ENCODE measurements at places on chromosomes 16 and 17.

GRCh38 chr16:83717308-83717707 is 90.5 kb upstream of the HSBP1 start:
- no peak for DNase-seq

- DNase-seq, result peak; percentile 66
Observed at GRCh38 chr16:89489040-89489897, 1.1 kb downstream of the ANKRD11 start.

- DNase-seq, result no peak
Observed at GRCh38 chr17:4538236-4539002, 16.8 kb downstream of the MYBBP1A start.

- DNase-seq, result no peak
Observed at GRCh38 chr16:81752225-81752875, 26.7 kb upstream of the PLCG2 start.

DNA sequence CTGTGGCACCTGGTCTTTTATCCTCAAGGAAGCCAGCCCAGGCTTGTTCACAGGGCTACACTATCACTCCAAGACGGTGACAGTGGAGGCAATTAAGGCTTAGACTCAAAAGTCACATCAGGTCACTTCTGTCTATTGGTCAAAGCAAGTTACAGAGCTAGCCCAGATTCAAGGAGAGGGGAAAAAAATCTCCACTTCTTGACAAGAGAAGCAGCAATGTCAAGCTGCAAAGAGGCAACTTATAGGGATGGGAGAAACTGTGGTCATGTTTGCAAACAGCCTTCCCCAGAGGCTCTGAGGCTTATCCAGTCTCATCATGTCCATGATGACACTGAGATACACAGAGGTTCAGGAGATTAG is 31.6 kb downstream of the SERPINF1 start:
- DNase-seq, result no peak

GRCh38 chr17:1729966-1730325 is 5.4 kb downstream of the WDR81 start:
- no peak for DNase-seq

DNA sequence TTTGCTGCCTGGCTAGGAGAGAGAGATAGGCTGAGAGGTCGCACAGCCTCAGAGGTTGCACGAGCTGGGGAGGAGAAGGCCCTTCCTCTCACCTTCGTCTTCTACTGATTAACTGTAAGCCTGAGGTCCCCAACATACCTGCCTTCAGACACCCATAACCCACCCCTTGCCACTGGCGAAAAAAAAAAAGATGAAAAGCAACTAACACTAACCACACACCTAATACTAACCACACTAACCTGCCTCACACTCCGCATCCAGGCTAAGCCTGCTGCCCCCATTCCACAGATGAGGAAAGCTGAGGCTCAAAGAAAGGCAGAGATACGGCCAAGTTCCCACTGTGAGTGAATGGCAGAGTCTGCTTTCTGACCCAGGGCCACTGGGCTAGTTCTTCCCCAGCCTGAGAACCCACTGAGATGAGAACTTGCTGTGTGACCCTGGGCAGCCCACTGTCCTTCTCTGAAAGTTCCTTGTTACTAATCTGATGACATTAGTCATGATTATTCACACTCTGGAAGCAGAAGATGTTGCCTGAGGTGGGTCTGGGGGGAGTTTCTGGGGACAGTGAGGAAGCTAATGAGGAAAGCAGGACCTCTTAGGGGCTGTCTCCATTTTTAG is 4.6 kb downstream of the IL21R start:
- DNase-seq, result no peak

GRCh38 chr16:10950393-10950792 is 6.0 kb downstream of the CLEC16A start:
- DNase-seq, result no peak

DNA sequence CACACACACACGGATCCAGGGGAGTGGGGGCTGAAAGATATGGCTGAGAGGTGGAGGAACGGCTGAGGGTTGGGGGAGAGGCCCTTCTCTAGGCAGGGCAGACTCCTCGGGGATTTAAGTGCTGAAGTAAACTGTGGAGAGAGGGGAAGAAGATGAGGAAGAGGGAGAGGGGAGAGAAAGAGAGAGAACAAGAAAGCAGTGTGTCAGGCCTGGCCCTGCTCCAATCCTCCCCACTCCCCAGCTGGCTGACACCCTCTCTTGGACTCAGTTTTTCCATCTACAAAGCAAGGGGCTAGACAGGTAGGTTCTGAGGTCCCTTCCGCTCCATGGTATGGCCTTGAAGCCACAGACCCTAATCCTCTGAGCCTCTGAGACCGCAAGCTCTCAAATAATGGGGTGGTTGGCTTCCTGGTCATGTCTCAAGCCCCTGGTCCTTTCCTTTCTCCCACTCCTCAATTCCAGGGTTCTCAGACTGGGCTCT is 2.0 kb downstream of the VAMP2 start:
- DNase-seq, result no peak

DNA sequence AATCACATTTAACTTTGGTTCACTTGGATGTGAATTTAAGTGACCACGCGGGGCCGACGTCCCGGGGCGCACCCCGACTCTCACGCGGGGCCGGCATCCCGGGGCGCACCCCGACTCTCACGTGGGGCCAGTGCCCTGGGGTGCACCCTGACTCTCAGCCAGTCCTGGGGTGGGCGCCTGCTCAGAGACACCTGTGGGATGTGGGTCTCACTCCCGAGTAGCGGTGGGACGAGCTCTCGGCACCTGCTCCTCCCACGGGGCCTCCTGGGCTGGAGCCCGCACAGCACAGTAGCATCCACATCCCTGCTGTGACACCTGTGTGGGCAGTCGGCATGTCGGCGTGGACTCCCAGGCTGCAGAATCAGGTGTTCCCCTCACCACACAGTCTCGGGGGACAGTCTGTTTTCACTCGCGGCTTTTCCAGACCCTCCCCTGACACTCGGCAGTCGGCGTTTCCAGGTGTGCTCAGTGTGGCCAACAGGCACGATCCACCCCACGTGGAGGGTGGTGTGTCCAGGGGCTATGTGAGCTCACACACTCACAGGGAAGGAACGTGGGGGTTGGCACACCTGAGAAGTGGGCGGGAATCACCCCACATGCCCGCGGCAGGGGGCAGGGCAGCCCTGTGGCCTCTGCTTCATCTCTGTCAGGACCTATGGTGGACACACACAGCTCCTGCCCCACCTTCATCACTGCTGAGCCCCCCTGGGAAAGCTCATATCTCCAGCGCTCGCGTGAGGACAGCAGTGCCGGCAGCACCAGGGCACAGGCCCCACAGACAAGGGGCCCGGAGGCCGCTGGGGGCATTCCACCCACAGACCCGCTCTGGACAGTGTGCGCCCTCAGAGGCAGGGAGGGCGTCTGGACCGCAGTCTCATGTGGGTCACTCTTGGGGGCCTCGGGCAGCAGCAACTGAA is 51.8 kb downstream of the LMF1 start:
- DNase-seq, result no peak

- peak; percentile 42 for DNase-seq
Observed at GRCh38 chr16:23148513-23149266, 562 bp downstream of the USP31 start.

DNA sequence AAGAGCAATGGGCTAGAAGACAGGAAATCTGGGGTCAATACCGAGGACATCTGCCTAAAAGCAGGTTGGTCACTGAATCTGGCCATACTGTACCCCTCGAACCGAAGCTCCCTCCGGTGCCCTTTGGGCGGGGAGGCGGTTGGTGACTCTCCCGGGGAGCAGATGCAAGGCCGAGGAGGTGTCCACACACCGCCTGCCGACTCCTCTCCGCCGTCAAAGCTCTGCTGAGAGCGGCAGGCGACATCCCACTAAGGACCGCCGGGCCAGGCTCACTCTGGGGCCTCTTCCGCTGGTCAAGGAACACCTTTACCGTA is 458 bp downstream of the ZNF200 start:
- no peak for DNase-seq

- DNase-seq, result no peak
Observed at GRCh38 chr17:38431346-38432145, 3.3 kb downstream of the ARHGAP23 start.

DNA sequence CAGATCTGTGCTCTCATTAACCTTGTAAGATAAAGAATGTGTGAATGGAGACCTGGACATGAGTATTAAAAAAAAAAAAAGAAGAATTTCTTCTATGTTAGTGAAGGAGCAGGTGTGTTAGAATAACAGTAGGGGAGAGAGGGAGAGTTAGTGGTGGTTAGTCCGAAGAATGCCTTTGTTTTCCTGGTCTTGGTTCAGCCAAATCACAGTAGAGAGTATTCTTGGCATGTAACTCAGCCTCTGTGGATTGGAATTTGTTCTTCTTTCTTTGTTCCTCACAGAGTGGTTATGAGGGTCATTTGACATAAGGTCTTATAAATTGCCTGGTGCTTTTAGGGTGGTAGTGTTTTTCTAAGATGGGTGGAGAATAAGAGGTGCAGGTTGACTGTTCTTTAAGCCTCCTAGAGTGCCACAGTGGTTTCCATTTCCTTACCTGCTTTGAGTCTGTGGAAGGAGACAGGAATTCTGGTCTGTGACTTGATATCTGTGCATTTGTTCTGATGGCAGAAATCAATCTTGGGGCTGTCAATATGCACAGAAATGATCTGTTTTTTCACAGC is 17.6 kb downstream of the NUP93 start:
- no peak for DNase-seq

- no peak for DNase-seq
Observed at GRCh38 chr17:12591021-12591735, 74.5 kb upstream of the MYOCD start.

DNA sequence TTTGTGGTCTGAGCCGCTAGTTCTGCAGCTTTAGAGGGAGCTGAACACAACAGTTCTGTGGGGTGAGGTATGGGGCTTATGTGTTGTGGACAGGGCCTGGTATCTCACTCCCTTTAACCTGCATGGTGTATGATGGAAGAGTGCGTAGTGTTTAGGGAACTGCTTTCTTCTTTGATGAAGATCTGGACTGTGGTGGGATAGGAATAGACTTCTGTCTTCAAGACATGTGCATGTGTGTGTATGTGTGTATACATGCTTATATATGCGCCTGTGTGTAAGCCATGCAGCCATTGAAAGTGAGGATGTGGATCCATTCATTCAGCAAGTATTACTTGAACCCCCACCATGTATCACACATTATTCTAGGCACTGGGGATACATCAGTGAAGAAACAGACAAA is 114.8 kb upstream of the TMEM97 start:
- DNase-seq, result no peak

GRCh38 chr17:56979091-56979480 is 1.2 kb downstream of the SCPEP1 start:
- no peak for DNase-seq

- DNase-seq, result no peak
Observed at GRCh38 chr16:4515611-4516233, 22.9 kb downstream of the CDIP1 start.

- DNase-seq, result no peak
Observed at GRCh38 chr16:29148867-29149272, 164.0 kb downstream of the LAT start.

DNA sequence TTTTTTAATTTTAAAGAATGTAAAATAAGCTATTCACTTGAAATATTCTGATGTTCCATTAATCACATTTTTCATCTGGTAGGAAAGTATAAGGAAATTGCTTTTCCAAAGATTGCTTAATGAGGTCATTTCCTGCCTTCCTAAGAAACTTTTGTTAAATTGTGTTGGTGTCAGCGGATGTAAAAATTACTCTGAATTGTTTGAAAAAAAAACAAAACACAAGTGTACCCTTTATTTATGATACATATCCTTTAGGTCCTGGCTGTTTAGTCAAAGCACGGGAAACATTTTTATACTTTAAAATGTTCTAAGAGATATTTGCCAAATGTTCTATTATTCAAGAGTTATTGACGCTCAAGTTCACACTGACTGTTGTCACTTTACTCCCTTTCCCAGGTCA is 1357.4 kb upstream of the GOT2 start:
- DNase-seq, result no peak

GRCh38 chr17:42120770-42121769 is at the start of gene KAT2A:
KAT2A (minus strand) TSS chr17:42121367; CDS start chr17:42121304, 63 bp downstream.
- peak; percentile 70 for DNase-seq

GRCh38 chr17:67946513-67946912 is 49.8 kb downstream of the C17orf58 start:
- DNase-seq, result no peak

GRCh38 chr17:17778308-17779014 is 58.3 kb downstream of the SREBF1 start:
- no peak for DNase-seq

DNA sequence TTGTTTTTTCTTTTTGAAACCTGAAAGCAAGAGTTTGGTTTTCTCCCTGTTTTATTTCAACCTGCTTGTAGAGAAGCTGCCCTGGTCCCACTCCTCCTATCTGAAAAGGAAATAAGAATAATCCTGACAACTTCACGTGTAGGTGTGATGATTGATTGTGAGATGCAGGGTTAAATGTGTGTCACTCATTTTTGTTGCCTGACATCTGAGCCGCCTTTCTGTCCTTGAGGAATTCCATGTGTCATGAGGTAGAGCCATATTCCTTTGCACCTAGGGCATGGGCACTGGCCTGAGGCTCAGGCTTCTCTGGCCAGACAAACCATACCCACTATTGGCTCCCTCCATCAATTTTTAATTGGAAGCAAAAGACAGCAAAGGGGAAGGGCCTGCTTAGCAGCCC is 10.2 kb upstream of the SMPD3 start:
- no peak for DNase-seq

DNA sequence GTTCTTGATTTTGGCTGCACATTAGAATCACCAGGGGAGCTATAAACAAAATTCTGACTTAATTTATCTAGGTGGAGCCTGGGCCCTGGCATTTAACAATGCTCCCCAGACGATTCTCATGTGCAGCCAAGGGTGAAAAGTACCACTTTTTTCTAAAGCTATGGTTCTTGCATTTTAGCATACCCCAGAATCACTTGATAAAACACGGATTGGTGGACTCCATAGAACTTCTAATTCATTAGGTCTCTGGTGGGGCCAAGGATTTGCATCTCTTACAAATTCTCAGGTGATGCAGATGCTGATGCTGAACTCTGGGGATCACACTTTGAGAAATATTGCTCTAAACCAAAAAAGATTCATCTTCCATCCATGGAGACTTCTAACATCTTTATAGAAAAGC is 74.5 kb downstream of the RPGRIP1L start:
- DNase-seq, result no peak

- DNase-seq, result no peak
Observed at GRCh38 chr17:45397796-45398195, 34.9 kb downstream of the ARHGAP27 start.

- no peak for DNase-seq
Observed at GRCh38 chr16:19133600-19133999, 19.8 kb downstream of the ITPRIPL2 start.

GRCh38 chr16:14669776-14670175 is 24.3 kb downstream of the PLA2G10 start:
- peak; percentile 87 for DNase-seq

- no peak for DNase-seq
Observed at GRCh38 chr17:39200957-39201510, 951 bp downstream of the RPL19 start.

DNA sequence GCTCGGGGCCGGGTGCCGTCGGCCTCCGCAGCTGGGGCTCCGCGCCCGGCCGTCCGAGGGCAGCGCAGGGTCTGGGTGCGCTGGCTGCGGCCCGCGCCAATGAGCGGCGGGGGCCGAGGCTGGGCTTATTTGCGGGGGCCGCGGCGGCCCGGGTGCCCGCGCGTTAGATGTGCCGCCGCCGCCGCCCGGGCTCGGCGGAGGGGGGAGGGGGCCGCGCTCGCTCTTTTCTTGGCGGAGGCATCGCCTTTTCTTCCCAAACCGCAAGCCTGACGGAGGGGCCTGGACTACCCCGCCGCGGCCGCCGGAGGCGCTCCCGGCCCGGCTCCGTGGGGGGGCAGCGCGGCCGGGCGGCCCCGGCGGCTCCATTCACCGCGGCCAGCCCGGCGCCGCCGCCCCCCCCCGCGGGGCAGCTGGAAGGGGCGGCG is at the start of gene NOTUM:
Gene NOTUM (minus strand): TSS at position 101 of the 425 bp plus-strand sequence. CDS start 278 bp downstream, outside the sequence.
- no peak for DNase-seq

GRCh38 chr17:47896672-47897490 is 845 bp downstream of the SP2 start:
- DNase-seq, result no peak

Measured in NCI-H2029 (cell line).